ENCODE measurements at places on chromosomes 5 and 9. TPM values are rescaled to one million over a fixed set of nuclear protein-coding genes. Genes with fewer than 3 reads are reported as not detected.

DNA sequence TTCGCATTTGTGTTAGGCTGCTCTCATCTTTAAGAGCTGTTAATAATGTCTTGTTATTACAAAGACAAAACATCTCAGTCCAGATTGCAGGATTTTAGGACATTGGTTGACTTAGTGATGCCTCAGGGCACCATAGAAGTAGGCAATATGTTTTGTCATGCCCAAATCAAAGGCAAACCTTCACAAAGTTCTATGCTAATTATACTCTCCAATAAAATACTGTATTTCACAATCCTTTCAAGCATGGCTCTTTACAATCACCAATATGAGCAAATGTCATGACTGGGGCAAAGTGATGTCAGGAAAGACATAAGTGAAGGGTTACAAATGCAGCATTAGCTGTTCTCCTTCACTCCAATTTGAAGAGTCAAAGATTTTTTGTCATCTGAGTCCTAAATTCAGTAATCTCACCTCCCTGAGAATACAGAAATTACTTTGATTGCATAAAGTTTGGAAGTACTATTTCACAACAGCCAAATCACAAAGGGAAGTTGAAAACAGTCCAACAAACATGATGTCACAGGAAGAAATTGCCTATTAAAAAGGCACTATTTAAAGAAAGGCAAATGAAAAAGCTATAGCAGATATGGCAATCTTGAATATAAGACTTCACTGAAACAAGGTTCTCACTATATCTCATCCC, 303.2 kb downstream of the PRR16 start:
- H3K4me3 ChIP-seq: no peak overlapping the region
- H3K36me3 ChIP-seq: no peaks in the 10 kb centered on the region
- H3K27me3 ChIP-seq: no peaks in the 10 kb centered on the region
- H3K27ac ChIP-seq: no peak overlapping the region
- no peak for DNase-seq

GRCh38 chr5:163079618-163080017, 357.8 kb upstream of the CCNG1 start:
- no peak for DNase-seq
- H3K36me3 ChIP-seq: no peaks in the 10 kb centered on the region
- H3K27me3 ChIP-seq: no peaks in the 10 kb centered on the region
- H3K27ac ChIP-seq: no peak overlapping the region

IL3 gene
- not detected for total RNA-seq

- H3K4me1 ChIP-seq: no peaks in the 10 kb centered on the region
- no peak for DNase-seq
- no peak overlapping the region for H3K27ac ChIP-seq
- H3K36me3 ChIP-seq: no peaks in the 10 kb centered on the region
Measured at GRCh38 chr9:89204801-89205200, 26.2 kb upstream of the SHC3 start.

GRCh38 chr9:79131824-79132377, 439.9 kb upstream of the TLE4 start:
- no peak overlapping the region for H3K27ac ChIP-seq
- no peaks in the 10 kb centered on the region for H3K4me1 ChIP-seq
- no peak for DNase-seq
- no peaks in the 10 kb centered on the region for H3K36me3 ChIP-seq
- no peaks in the 10 kb centered on the region for H3K27me3 ChIP-seq
- H3K4me3 ChIP-seq: no peak overlapping the region

All from sigmoid colon (tissue), 7 donors.